Erythroblast (primary cell): ENCODE measurements at places on chromosomes 3 and 15.

DNA sequence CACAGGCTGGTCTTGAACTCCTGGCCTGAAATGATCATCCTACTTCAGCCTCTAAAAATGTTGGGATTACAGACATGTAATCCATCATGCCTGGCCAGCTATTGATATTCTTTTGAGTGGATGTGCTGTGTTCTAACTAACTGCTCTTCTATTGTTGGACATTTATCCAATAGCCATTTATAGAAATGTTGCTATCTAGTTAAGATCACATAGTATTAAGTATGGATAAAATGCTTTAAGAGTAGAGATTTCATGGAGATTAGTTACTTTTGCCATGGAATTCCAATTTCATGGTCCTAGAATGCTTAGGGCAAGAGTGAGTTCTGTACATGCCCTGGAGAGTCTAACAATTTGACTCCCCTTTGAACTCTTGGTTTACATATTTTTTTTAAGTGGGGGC lies 10.9 kb downstream of the FAM81A start:
- DNase-seq, result no peak

GRCh38 chr3:135652388-135652787 lies 313.1 kb upstream of the PPP2R3A start:
- DNase-seq, result no peak

DNA sequence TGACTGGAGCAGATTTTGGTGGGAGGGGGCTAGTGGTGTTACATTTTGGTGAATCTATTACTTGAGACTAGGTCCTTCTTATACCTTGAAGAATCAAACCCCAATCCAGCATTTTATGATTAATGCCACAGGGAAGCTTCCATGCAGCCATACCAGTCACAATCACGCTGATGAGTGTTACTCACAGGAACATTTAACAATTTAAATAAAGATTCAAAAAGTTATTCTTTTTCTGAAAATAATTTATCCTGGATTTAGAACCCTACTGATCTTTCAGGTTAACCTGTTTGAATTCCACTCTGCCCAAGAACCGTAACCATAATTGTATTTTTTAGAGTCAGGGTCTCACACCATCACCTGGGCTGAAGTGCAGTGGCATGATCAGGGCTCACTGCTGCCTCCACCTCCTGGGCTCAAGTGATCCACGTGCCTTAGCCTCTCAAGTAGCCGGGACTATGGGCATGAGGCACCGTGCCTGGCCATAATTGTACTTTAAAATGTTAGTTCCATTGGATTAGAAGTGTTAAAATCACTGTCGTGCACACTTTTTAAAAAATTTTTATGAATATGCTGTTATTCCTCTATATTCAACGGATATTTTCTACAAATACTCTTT lies 929 bp upstream of the MTMR10 start:
- DNase-seq, result no peak

- DNase-seq, result no peak
Observed at GRCh38 chr3:123119802-123120201, 53.0 kb downstream of the PDIA5 start.

DNA sequence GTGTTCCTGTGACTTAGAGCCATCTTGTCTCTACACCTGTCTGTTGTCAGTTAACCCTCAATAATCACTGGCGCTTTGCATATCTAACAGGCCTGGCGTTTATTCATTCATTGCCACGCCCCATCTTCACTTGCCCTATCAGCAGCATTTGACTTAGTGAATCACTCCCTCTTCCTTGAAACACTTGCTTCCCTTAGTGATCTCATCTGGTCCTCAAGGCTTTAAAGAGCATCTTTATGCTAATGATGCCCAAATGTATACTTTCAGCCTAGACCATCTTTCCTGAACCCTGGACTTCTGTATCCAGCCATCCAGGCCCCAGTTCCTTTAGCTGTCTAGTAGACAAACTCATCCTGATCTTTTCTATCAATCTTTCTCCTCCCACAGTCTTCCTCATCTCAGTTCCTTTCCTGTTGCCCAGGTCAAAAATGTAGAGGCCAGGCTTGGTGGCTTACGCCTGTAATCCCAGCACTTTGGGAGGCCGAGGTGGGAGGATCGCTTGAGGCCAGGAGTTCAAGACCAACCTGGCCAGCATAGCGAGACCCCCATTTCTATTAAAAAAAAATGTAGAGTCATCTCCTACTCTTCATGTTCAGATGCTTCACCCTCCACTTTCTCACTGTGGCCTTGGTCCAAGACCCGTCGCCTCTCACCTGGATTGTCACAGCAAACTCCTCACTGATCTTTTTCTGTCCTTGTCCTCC lies 1.4 kb upstream of the IGDCC4 start:
- DNase-seq, result peak; percentile 8

DNA sequence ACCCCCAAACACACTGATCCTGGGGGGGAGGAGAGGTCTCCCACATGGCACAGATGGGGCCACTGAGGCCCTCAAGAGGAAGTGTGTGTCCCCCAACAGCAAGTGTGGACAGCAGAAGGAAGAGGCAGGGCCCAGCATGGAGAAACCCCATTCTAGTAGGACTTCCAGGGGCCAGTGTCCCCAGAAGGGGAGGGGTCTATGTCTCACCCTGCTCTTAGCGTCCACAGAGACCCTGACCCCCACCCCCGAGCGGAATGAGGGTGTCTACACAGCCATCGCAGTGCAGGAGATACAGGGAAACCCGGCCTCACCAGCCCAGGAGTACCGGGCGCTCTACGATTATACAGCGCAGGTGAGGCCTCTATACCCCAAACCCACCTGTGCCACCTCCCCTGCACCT lies 35.3 kb downstream of the TSPAN3 start:
- DNase-seq, result no peak

GRCh38 chr3:104556372-104557078 lies 810.2 kb upstream of the ALCAM start:
- no peak for DNase-seq

DNA sequence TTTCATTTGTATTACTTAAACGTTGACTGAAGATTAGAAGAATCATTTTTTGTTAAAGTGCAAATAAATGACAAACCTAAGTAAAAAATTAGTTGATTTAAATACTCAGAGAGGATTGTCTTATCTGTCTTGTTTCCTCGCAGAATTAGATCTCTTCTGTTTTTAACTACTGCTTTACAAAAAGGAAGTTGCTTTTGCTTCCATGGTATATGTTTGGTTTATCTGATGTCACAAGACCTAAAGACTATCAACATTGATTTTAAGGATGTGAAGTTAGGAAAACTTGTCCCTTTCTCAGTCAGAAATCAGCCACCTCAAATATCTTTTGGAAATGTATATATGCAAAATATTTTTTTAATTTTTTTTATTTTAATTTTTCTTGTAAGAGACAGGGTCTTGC lies 28.7 kb downstream of the GPR171 start:
- DNase-seq, result no peak

DNA sequence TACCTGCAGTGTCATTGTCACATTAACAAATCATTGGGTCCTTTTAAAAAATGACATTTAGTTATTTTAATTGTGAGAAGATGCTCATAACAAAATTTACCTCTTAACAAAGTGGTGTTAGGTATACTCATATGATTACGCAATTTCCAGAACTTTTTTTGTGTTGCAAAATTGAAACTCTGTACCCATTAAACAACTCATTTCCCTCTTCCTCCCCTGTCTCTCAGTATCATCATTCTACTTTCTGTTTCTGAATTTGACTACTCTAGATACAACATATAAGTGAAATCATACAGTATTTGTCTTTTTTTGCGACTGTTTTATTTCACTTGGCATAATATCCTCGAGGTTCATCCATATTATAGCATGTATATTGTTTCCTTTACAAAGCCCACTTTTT lies 58.7 kb upstream of the CHST2 start:
- no peak for DNase-seq

DNA sequence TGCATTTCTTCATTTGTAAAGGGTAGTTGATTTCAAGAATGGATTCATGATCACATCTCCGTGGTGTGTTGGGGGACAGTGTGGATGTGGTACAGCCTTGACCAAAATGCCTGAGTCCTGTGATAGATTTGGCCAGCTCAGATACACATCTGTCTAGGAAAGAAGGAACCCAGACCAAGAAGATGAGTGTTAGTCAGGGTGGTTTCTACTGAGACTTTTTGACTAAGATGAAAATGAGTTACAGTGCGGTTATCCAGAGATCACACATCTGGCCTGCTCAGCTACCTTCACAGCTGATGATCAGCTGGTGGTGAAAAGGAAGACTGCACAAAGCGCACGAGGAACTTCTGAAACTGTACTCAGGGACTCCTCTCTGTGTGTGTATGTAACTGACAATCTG lies 68.0 kb downstream of the FNDC3B start:
- DNase-seq, result peak; percentile 21
